Activated CD4-positive, alpha-beta T cell treated with anti-CD3 and anti-CD28 coated beads for 36 hours (primary cell): ENCODE measurements at places on chromosomes 5 and 9. TPM values are rescaled to one million over a fixed set of nuclear protein-coding genes. Genes with fewer than 3 reads are reported as not detected.

- no peak for DNase-seq
These were observed 268.2 kb upstream of the RFX3 start for GRCh38 chr9:3793971-3794383.

- no peak for DNase-seq
These were observed 237.3 kb downstream of the CDH10 start for GRCh38 chr5:24407466-24407865.

Gene FGF18
- total RNA-seq = not detected

DNA sequence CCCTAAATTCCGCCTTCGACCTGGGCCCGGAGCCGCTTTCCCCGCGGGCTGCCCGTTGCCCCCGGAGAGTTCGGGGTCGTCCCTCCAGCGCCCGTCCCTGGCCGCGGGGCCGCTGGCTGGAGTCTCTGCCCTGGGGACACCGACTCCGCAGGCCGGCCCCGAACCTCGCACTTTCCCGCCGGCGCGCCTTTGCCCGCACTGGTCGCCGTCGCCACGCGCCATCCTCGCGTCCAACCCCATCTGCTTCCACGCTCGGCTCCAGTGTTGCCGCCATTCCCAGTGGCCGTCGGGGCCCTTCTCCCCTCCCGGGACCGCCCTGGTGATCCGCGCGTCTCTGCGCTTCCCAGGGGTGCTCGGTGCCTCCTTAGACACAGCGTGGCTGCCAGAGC is 11.0 kb downstream of the LHX3 start:
- DNase-seq = no peak

GRCh38 chr9:12204512-12204911 is 488.7 kb upstream of the TYRP1 start:
- DNase-seq = no peak

Gene DBH
- not detected for total RNA-seq

- DNase-seq = no peak
These were observed 24.5 kb downstream of the PCSK5 start for GRCh38 chr9:75914883-75915452.

DNA sequence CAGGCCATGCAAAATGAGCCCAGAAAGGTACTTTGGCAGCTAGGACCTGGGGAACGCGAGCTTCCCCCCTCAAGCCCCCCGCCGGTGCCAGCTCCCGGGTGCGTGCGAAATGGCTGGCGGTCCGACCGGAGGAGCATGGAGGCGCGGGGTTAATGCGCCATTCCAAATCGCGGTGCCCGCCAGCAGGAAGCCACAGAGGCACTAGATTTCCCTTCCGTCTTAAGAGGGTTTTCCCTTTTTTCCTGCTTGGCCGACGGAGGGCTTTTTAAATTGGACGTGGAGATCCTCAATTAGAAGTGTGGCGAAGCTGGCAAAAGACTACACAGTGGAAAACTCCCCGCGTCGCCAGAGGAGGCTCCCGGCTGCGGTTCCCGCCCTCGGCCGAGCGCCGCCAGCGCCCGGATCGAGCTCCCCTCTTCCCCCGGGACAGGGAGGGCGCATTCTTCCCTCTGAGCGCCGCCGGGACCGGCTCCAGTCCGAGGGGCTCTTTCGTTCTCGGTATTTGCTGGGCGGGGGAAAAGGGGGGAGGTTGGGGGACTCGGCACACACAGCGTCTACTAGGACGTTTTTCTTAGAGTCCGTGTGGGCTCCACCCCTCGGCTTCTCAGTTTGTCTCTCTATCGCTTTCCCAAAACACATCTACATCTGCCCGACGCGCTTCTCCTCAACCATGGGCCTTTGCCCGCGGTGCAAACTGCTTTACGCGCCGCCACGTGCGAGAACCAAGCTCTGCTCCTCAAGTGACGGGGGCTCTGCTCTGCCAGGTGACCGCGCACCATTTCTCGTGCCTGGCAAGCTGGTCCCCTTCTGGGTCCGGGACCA is 3.0 kb downstream of the GDNF start:
- DNase-seq = peak; percentile 15

Gene FOXD4
- 0.16 TPM for total RNA-seq

Gene FOXD4L4
- total RNA-seq = 0.07 TPM

DNA sequence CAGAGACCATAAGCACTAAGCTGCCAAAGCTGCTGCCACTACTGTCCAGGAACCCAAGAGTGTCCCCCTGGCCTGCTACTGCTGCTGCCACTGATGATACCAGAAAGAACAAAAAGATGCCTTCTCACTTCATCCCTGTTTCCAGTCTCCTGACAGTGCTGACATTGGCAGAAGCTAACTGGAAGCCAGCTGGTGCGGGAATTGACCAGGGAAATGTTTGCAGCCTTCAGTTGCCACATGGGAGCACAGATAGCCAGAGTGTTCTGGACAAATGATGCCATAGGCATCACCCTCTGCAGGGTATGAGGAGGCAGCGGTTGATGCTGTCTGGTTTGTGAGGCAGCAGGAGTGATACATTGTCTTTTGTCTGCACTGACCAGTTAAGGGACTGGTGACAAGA is 258.4 kb downstream of the ZSWIM6 start:
- DNase-seq = no peak

Gene ENTPD8
- not detected for total RNA-seq

Gene OR1Q1
- not detected for total RNA-seq

- DNase-seq = no peak
These were observed 554.8 kb upstream of the MEF2C start for GRCh38 chr5:89437450-89438435.

GRCh38 chr9:87601176-87601575 is 103.5 kb downstream of the DAPK1 start:
- DNase-seq = no peak

- DNase-seq = no peak
These were observed 101.7 kb downstream of the ZNF354C start for GRCh38 chr5:179161901-179162300.

Gene NR5A1
- not detected for total RNA-seq

GRCh38 chr5:97628031-97628430 is 445.0 kb upstream of the RIOK2 start:
- no peak for DNase-seq

Gene BRD9
- total RNA-seq = 49.7 TPM

- no peak for DNase-seq
These were observed 161.7 kb upstream of the CDH12 start for GRCh38 chr5:23014825-23015224.

- no peak for DNase-seq
These were observed 142.7 kb upstream of the PPP1R26 start for GRCh38 chr9:135336722-135337527.

DNA sequence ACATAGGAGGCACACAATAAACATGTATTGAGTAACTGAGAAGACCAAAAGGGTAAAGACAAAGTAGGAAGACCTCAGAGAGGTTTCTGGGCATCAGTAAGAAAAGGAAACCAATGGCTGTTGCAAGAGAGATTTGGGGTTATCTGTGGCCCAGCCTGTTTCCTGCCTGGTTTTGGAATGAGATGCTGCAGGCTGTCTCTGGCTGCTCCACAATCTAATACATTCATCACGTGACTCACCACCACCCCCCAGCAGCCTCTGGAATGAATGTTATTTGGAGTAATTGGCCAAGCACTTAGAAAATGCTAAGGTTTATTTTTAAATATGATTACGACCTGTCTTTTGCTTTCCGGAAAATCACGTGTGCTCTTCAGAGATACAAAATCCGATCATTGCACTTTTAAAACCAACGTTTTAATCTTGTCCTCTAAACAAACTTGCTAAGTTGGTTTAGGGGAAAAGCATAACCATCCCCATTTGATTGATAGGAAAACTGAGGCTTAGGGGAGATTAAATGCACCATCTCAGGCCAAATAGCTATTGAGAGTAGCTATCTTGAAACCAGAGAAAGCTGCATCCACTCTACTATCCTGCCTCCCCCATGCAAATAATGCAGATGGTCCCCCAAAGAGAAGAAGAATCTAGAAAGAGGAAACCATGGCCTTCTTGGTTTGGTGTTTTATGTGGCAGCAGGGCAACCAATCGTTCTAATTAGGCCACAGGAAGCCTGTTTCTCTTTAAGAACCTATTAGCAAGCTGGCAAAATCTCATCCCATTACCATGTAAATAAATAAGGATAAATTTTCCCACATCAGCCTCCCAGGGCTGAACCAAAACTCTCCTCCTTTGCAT is 151.8 kb upstream of the ADRA1B start:
- peak; percentile 38 for DNase-seq

DNA sequence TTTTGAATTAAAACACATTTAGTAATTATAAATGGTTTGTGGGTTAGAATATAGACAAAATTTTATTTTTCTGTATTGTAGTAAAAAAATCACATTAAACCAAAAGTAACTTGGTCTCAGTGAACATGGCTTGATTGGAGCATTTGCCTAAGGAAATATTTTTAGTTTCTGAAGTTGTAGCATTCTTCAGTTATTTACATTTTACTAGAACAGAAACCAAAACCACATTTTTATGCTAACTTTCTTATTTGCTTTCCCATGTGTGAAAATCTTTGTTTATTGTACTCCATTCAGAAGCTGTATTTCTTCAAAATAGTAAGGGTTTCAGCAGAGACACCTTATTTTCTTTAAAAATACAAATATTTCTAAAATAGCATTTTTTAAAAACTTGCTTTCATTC is 129.9 kb downstream of the SGCD start:
- DNase-seq = no peak

Gene HTR1A
- total RNA-seq = not detected

Gene PAM
- total RNA-seq = 68.3 TPM

Gene FBP2
- not detected for total RNA-seq

DNA sequence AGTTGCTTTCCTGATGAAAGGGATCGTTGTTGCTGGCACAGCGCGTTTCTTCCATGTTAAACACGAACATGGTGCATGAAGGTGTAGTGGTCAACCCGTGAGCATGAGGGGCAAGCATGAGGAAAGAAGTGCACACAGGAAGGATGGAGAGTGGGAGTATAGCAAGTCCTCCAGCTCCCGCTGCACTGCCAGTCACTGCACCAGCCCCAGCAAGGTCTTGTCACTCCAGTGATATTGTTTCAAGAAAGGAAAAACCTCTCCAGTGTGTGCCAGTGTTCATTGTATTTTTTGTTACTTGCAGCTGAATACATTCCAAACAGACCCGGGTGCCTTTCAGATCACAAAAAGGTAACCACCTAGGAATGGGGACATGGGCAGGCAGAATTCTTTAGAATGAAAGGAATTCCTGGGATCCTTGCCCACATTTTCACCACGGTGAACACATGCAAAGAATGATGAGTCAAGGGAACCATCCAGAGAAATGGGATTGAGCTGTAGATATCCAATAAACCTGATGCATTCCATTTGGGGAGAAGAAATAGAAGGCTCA is 186.3 kb downstream of the AOPEP start:
- DNase-seq = no peak

Gene KCNN2
- total RNA-seq = not detected

Gene RIMOC1
- total RNA-seq = 26.7 TPM

Gene SPATA31D4
- not detected for total RNA-seq

- peak; percentile 42 for DNase-seq
These were observed 149.8 kb downstream of the AUH start for GRCh38 chr9:91211919-91212318.

- DNase-seq = peak; percentile 69
These were observed 48.0 kb upstream of the CAST start for GRCh38 chr5:96614110-96614691.

Gene NUTM2F
- total RNA-seq = not detected

Gene TLX3
- total RNA-seq = not detected

GRCh38 chr9:90915693-90916092 is 114.1 kb downstream of the SYK start:
- DNase-seq = peak; percentile 82

DNA sequence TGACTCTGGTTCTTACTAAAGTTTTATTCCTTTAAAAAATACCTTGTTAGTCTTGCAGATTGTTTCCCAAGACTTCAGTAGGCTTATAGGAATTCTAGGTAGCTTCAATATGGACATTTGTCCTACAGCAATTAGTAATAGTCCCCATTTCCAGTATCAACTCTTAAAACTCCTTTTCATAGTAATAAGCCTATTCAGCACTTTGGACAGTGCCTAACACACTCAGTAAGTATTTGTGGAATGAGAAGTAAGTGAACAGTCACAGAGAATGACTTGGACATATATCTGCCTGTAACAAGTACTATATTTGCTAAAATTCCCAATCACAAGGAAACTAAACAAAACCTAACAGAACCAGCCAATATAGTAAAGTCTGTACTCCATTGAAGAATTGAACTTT is 1291.8 kb upstream of the DMAC1 start:
- DNase-seq = no peak

DNA sequence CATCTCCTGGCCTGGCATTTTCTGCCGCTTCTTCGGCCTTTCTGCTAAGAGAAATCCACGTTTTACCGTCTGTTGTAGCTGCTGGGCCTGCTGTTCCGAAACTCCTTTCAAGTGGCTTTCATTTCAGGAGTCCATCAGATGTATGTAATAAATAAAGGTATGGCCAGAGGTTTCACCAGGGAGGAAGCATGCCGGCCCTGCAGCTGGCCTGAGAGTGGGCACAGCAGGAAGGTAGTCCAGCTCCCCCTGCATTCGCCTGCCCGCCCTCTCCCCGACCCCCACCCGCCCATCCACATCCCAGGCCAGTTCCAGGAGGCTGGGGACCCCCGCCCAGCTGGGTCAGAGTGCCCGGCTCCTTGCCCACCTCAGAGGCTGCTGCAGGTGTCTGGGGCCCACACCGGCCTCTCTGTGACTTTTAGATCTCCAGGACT is 46.4 kb upstream of the EXOC3 start:
- DNase-seq = no peak

Gene ECSCR
- total RNA-seq = 2.6 TPM
